ENCODE measurements at places on chromosomes 2 and 18.

DNA sequence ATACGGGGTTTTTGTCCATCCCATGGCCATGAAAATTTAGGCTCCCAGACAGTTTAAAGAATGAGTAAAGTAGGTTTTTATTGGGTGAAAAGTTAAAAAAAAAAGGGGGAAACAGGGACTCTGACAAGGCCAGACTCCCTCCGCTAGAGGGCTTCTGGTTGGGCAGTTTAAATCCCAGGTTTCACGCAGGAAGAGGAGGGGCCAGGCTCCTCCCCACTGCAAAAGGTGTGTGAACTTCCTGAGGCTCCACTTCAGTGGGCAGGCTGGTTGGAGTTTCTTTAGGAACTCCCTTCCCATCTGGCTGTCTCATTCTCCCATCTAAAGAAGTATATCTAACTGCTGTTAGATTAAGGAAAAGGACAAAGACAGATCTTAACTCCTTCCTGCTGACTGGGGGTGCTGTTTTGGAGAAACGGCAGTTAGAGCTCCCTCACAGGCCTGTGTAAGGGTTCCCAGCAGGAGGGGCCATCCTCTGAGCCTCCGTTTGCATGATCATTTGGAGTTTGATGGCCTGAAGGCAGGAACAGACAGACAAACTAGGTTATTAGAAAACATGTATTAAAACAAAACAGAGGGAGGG lies 1160.7 kb downstream of the CNTNAP5 start:
- DNase-seq, result no peak

DNA sequence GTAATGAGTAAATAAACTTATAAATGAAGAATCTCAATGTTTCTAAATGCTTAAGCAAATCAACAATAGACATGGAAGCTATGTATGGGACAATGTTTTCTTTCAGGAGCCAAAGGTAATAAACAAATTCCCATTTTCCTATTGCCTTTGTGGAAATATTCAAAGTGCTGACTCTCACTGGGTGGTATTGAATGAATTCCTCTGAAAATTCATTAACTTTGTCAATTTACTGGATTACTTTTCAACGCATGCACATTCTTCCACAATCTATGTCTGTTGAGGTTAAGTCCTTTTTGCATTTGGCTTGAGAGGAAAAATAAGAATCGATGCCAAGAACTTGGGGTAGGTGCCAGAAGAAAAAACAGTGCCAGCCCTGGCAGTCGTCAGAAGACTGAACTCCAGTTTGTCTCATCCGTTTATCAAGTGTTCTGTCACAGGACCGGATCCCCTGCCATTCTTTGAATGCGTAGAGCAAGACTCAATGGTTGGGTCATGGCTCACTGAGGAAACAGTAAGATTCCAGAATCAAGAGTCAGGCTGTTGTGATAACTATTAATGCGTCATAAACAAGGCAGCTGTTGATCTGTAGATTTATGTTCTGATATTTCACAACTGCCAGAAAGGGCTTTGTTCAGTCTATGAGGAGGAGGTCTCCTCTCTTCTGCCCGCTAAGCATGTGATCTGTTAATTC lies 133.3 kb downstream of the GFPT1 start:
- DNase-seq, result no peak

- DNase-seq, result no peak
These were observed 19.5 kb downstream of the ANKRD30B start for GRCh38 chr18:14767474-14767873.

- no peak for DNase-seq
These were observed 2119.6 kb upstream of the PIK3C3 start for GRCh38 chr18:39835303-39836030.

DNA sequence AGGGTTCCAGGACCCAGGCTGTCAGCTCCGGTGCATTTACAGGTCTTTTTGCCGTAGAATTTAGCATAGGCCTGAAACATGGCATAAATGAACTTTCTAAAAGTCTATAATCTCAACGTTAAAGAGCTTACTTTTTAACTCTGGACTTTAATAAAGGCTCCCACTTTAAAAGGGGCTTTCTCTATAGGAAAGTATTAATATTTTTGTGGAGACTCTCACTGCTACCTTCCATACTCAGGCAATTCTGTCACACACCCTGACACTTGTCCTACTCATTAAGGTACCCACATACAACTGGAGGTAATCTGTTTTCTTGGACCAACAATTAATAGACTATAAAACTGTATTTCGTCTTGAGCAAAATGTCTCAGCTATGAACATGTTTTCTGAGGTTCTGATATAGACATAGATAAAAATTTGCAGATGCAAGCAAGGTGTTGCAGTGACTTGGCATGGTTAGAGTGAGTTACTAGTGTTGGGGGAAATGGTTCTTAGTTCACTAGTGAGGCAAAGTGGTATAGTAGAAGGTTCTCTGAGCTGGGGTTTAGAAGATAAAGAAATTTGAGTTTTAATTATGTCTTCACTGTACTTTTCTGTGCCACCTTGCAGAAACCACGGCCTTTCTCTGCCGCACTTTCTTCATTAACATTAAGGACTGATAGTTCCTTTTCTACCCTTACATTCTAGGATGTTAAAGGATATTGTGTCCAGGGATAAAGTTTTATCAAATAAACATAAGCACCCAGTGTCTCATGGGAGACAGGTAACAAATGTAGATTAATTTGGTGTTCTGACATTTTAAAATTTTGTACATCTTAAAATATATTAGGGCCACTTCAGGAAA lies 10.8 kb upstream of the NR4A2 start:
- no peak for DNase-seq

GRCh38 chr18:35089891-35090550 lies 48.8 kb downstream of the MAPRE2 start:
- no peak for DNase-seq

DNA sequence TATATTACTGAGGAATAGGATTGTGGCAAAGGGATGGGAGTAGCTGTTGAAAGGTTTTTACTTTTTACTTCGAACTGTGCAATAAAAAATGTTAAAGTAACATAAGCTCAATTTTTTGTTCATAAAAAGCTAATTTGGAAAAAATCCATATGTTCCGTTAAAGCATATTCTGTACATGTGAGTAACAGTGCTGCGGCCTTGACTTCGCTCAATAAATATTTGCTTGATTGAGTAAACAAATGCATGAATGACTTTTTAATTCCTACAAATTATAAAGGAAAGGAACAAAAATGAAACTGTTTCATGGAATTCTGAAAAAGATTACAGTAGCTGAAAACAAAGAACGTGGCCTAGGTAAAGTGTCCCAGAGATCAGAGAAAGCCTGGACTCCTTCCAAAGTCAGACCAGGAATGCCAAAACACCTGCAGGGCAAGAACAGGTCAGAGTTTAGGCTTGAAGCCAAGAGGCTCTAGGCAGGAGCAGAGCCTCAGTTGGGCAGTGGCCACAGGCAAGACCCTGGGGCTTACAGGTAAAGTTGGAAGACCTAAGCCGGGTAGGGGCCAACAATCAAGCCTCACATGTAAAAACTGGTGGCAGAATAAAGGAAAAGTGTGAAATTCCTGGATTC lies 44.3 kb upstream of the FIGN start:
- DNase-seq, result no peak

- peak; percentile 69 for DNase-seq
These were observed 891 bp downstream of the KDM3A start for GRCh38 chr2:86441882-86442641.

DNA sequence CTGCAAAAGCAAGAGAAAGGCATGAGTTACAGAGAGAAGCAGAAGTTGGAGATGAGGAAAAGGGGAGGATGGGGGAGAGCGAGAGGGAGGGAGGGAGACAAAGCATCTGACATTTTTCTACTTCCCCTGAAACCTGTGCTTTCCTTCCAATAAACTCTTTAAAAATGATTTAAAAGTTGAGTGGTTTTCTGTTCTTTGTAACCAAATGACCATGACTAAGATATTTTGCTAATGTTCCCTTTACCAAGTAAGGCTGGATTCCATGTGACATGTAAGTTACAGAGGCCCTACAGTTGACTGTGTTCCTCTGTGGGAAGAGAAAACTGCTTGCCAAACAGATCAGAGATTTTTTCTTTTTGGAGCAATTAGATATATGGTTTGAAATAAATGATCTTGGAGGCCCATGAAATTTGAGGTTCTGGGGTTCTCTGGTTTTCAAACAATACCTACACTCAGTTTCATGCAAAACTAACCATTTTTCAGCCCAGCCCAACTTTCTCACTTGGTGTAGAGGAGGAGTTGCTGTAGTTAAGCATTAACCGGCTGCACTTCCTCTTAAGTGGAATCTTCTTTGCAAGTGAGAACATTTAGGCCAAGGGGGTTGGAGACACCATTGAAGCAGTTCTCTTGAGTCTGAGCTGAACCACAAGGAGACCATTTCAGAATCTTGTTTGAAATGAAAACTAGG lies 34.5 kb downstream of the INSIG2 start:
- DNase-seq, result no peak

DNA sequence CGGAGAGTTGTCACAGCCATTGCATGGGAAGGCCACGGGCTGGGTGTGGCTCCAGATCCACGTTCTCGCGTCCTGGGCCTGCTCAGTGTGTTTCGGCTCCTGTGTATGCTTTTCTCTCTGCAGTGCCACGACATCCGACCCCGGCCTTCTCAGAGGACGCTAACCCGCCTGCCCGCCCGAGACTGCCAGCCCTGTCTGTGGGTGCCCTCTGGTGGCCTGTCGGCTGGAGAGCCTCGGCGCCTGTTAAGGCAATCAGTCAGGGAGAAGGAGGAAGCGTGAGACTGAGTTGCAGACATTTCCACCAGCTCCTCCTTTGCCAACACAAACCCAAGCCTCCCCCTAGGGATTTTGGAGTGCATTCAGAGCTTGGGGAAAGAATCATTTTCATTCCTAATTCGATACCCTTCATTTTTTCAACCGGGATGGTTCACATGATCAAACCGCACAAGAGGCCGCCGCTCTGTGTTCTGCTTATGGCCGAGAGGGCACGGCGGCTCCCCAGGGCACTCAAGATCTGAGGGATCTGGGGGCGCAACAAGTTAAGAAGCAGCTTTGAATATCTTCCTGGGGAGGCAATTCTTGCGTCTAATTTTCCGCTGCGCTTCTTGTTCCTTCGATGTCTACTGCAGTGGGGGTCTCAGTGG lies 37.5 kb upstream of the ZBTB7C start:
- peak; percentile 60 for DNase-seq

DNA sequence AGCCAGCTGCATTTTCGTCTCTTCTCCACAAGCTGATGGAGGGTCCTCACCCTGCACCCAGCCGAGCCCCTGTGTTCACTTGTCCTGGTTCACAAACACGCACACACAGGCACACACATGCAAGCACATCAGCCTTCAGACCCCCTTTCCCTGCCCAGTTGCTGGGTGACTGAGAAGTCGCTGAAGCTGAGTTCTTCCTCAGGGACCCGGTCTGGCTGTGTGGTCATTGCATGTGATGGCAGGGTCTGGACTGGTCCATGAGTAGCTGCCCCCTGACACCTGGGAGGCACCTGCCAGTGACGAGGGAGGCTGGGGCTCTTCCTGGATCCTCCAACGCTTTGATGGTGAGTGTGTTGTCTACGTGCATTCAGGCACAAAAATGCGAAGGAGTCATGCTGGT lies 546.1 kb upstream of the SALL3 start:
- DNase-seq, result no peak

Measured in T-cell (primary cell).